Amniotic epithelial cell (primary cell): ENCODE measurements at places on chromosomes 6 and 20.
A peak's percentile ranks its signal among the peaks of the same experiment; 100 is the strongest.

- DNase-seq, result no peak
These were observed 67.4 kb downstream of the AIG1 start for GRCh38 chr6:143127941-143128680.

DNA sequence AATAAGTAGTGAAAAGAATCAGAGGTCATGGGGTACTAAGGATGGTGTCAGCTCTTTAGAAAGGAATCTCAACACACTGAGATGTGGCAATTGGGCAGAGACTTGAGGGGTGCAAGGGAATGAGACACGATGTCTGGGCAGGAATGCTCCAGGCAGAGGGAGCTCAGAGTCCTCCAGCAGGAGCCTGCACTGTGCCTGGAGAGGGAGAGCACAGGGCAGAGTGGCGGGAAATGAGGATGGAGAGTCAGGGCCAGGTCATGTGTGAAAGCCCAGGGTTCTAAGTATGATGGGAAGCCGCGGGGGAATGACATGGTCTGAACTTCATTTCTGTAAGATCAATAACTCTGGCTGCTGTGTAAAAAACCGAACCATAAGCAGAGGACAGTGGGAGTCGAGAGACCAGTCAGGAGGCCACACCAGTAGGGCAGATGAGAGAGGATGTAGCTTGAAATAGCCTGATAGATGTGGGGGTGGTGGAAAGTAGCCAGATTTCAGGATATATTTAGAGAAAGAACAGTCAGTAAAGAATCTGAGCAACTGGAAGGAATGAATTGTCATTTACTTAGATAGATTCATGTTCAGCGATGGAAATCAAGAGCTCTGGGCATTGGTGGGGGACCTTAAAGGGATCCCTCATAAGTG, 133.4 kb upstream of the DTNBP1 start:
- no peak for DNase-seq

DNA sequence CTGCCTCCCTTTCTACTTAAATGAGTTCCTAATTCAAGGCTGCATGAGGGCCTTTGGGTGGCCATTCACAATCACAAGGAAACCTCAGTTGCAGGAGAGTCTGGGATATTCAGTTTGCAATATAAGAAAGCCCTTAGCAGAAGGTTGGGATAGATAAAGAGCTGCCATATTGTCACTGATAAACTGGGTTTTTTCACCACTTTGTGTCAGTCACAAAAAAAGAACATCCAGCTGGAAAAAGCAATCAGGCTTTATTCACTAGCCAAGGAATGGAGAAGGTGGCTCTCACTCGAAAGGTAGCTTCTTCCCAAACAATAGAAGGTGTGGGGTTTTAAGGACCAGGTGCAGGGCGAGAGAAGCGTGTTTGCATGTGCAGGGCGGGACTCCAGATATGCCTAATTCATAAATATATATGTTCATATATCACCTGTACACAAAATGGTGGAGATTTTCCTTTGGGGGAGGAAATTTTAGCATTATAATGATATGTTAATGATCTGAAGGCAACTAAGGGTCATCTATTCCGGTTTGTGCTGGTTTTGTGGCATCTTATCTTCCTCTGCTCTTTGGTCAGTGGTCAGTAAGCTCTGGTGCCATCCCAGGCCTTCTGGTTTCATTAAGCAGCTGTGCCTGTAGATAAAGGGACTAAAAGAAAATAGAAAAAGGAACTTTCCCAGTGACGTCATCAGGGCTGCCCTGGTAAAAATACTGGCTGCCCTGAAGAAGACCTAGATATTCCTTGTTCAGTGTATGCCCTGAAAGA, 97.1 kb upstream of the IYD start:
- DNase-seq, result no peak

- no peak for DNase-seq
These were observed 5.9 kb downstream of the RBM38 start for GRCh38 chr20:57396984-57397692.

DNA sequence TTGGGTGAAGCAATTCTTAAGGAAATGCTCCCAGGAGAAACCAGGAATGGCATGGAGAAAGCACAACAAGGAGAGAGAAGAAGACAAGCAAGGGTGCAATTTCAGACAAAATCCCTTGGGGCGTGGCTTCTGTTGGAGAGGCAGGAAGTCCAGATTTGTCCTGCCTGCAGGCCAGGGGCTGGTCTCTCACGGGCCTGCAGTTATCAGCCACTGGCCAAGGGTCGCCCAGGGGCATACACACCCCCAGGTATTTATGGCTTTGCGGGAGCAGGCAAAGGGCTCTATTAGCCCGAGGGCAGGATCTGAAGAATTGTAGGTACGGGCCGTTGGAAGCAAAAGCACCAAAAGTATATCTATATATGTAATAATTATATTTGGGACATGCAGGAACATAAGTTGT, 87.7 kb downstream of the IYD start:
- DNase-seq, result no peak

- DNase-seq, result no peak
These were observed 28.9 kb downstream of the SLC17A5 start for GRCh38 chr6:73624896-73625295.

GRCh38 chr6:51528556-51528955, 558.9 kb downstream of the PKHD1 start:
- no peak for DNase-seq

DNA sequence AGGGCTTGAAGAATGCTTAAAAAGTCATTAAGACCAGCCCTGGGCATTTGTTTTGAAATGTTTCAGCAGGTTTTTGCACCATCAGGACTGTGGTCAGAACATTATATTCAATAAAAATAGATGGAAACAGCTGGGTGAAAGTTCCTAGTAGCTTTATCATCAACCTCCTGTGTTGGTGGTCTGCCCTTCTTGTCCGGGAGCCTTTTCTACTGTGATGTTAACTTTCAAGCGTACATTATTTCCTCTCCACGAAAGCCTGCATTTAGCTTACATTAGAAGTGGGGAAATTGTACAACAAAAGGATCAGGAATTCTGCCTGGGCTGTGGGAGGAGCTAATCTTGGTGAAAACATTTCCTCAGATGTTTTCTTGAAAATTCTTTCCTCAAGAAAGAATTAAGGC, 71.1 kb downstream of the LAMA4 start:
- DNase-seq, result peak; percentile 85

GRCh38 chr20:37207171-37207570, 27.8 kb upstream of the MROH8 start:
- DNase-seq, result no peak

GRCh38 chr6:126804332-126805064, 314.0 kb upstream of the RSPO3 start:
- peak; percentile 58 for DNase-seq

- DNase-seq, result no peak
These were observed 31.5 kb upstream of the SULF2 start for GRCh38 chr20:47816487-47817451.

DNA sequence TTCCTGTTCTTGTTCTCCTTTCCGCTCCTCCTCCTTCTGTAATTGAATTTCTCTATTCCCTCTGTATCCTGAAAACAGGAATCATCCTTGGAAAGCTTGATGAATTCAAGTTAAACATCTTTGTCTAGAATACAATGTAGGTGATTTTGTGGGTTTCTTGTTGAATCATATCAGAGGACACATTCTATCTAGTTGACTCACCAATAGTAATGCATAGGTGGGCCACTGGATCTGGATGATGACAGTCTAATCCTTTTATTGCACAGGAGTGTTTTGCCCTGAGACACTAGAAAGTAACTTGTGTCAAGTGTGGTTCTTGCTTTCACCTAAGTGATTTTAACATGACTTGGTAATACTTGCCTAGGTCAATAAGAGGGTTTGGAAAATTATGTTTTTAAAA, 164.3 kb downstream of the RFPL4B start:
- no peak for DNase-seq

- DNase-seq, result no peak
These were observed 2.1 kb downstream of the GNMT start for GRCh38 chr6:42962502-42963178.

GRCh38 chr20:40887105-40887504, 141.5 kb upstream of the TOP1 start:
- DNase-seq, result no peak

- no peak for DNase-seq
These were observed 37.7 kb downstream of the ARHGAP18 start for GRCh38 chr6:129672341-129672682.

DNA sequence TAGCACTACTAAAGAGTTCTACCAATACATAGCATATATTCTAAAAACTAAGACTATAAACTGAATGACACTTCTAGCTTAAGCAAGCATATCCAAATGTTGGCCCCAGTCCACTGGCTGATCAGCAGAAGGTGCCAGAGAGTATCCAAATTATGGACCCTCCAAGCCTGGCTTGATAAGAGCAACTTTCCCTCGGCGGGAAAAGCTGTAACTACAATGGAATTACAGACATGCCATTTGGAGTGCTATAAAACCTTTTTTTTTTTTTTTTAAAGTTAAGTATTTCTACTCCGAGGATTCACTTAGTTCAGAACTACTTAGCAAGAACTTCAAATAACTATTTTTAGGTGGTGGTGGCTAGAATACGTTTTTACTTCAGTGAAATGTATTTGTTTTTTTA, 94.6 kb downstream of the EPB41L2 start:
- DNase-seq, result no peak

- DNase-seq, result no peak
These were observed 165.6 kb downstream of the ATXN1 start for GRCh38 chr6:16595514-16596120.

DNA sequence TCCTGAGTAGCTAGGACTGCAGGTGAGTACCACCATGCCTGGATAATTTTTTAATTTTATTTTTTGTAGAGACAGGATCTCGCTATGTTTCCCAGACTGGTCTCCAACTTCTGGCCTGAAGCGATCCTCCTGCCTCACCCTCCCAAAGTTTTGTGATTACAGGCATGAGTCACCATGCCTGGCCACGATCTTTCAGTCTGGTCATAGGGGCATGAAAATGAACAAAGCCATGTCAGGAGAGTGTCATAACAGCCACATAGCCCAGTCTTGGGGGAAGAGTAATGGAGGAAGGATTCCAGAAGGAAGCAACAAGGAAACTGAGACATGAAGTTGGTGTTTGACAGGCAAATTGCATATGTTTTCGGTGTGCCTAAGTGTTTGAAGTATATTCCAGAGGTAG, 17.0 kb upstream of the SNX3 start:
- no peak for DNase-seq

- DNase-seq, result no peak
These were observed 11.8 kb downstream of the CCR6 start for GRCh38 chr6:167134448-167135328.

DNA sequence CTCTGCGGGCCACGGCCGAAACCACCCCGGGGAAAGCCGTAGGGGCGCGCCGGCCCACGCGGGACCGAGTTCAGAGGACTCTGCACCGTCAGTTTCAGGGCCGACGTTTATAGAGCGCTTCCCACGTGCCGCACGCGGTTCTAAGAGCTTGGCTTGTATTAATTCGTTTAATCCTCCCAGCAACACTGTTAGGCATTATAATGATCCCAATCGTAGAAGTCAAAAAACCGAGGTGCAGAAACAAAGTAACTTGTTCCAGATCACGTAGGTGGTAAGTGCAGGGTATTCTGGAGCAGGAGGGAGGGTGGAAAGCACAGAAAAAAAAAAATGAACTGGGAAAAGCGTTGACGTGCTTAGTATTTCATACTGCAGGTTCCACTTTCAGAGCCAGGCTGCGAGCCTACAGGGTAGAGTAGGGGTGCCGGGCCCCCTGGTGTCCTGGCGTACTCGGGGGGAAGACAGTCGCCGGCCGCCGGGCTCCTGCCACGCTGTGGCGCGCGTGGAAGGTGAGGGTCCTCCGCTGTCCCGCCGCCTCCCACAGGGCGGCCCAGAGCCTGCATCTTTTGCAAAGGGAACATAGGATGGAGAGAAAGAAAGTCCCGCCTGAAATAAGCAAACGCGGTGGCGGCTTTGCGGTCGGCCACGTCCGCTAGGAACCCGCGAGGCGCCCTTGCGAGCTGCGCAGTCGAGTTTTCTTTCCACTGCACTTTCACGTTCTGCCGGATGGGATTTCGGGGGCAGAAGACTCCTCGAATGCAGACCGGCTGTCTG, 10.2 kb upstream of the FOXF2 start:
- DNase-seq, result no peak

DNA sequence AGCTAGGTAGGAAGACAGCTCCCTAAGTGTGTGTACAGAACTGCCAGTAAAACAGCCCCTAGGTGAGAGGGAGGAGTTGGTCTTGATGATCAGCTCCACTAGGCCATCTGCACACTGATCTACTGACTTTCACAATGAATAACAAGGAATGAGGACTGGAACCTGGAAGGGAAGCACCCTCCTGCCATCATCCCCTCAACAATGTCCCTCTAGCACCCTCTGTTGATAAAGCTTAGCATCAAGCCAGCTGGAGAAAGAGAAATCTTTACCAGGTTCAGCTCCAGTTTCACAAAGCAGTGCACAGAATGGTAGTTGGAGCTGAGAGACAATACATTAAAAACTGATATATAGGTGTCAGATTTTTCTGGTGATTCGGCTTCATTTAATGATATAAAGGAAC, 57.2 kb upstream of the IRAK1BP1 start:
- DNase-seq, result peak; percentile 32

GRCh38 chr6:26420688-26421171, 18.7 kb downstream of the BTN3A1 start:
- DNase-seq, result peak; percentile 49

GRCh38 chr20:62123450-62124118, 1.3 kb downstream of the LSM14B start:
- DNase-seq, result no peak

- no peak for DNase-seq
These were observed 118.8 kb downstream of the ADTRP start for GRCh38 chr6:11659757-11660156.

GRCh38 chr6:88908598-88909548, 54.5 kb downstream of the RNGTT start:
- no peak for DNase-seq

DNA sequence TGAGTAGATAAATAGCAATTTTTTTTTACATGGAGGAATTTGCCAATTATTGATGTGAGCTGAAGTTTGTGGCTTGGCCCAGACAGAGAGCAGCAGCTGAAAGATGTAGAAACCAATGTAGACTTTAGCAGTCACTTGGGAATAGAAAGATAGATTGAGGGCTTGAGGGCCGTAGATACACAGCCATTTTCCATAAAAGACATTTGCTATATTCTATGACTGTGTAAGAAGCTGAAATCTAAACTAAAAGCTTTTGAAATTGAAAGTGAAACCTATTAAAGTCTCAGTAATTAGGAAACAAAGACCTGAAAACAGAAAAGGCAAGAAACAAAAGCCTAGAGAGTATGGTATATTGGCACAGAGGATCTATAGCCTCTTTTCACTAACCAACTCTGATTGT, 332.7 kb downstream of the CENPW start:
- no peak for DNase-seq

- no peak for DNase-seq
These were observed 5.0 kb downstream of the SF3B5 start for GRCh38 chr6:144090384-144090783.

- no peak for DNase-seq
These were observed 12.1 kb upstream of the ARID1B start for GRCh38 chr6:156765117-156765516.

GRCh38 chr20:53804920-53805894, 211.6 kb upstream of the ZNF217 start:
- no peak for DNase-seq

DNA sequence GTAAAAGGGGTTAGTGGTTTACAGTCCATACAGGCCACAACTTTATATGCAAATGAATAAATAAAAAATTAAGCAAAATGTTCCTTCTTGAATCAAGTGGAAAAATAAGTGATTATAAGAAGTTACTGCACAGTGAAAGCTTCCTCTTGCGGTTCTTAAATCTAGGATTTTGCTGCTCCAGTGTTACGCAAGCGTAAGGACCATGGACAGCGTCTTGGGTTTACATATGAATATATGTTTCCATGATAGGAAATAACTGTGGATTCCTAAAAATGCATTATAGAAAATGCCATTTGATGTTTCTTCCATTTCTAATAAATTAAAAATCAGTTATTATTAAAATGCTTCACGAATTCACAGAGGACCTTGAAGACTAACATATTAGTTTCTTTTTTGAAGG, 176.6 kb upstream of the POU3F2 start:
- peak; percentile 23 for DNase-seq

- no peak for DNase-seq
These were observed 42.3 kb downstream of the SCP2D1 start for GRCh38 chr20:18855882-18856281.
